ENCODE measurements at places on chromosomes 1 and 21.

- no peak for DNase-seq
Observed at GRCh38 chr1:45297666-45298356, 28.9 kb upstream of the HPDL start.

- DNase-seq = peak; percentile 40
Observed at GRCh38 chr1:210292231-210292871, 36.4 kb upstream of the HHAT start.

GRCh38 chr21:33944185-33944763, 28.7 kb upstream of the ATP5PO start:
- DNase-seq = no peak

DNA sequence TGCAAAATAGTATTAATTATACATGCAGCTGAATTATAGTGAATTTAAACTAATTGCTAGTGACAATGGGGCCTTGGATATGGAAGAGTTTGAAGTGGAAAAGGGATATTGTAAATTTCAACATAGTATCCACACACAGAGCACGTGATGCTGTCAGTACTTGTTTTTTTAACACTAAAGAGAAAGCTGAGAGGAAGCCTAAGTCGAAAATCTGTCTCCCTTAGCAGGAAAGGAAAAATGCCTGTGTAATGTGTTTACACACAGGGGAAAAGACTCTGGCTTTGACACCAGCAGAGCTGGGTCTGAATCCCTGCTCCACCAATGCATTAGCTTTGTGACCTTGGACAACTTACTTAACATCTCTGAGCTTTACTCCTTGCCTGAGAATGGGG, 42.6 kb downstream of the PCSK9 start:
- DNase-seq = no peak

DNA sequence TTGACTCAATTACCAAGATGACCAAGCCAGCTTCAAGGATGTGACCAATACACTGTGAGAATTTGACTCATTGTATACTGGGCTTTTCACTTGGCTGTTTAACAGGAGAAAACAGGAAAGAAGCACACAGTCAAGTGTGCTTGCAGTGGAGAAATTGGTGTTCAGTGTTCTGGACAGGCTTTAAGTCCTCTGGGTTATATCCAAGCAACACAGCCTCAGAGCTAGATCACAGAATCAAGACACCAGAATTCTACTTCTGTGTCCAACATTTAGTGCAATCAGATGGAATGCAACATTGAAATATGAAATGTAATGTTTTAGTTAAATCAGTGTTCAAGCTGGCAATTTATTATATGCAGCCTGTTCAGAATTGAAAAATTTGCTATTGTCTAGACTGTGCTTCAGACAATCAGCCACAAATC, 694.4 kb downstream of the LTN1 start:
- DNase-seq = no peak

- no peak for DNase-seq
Observed at GRCh38 chr1:17617787-17618557, 78.5 kb downstream of the ARHGEF10L start.

- DNase-seq = no peak
Observed at GRCh38 chr1:5910276-5910620, 82.0 kb downstream of the NPHP4 start.

DNA sequence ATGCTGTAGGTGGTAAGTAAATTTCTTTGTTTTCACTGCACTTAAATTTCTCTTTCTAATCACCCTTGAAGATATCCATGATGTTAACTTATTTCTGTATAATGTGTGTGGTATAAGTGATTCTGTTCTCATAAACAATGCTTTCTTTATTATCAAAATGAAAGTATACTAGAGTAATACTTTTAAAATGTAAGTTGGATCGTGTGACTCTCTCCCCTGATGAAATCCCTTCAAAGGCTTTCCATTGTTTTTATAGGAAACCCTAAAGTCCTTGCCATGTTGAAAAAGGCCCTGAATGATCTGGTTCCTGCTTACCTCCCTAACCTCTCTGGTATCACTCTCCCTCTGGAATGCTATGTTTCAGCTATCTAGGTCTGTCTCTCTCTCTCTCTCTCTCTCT, 191.1 kb upstream of the LHX8 start:
- DNase-seq = no peak

DNA sequence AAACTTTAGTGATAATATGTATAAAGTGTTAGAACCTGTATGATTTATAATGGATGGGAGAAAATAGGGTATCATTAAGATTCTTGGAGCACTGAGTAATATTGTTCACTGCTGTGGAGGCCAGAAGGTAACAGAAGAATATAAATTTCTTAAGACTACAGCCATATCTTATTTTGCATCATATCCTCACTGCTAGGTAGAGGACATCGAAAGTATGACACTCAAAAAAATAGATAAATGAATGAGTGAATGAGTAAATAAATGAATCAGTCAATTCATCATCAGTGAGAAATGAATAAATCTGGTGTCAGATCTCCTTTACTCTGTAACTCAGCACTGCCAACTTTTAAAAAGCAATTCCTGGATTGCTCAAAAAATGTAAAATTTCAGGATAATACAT, 33.2 kb downstream of the RGS13 start:
- DNase-seq = no peak

DNA sequence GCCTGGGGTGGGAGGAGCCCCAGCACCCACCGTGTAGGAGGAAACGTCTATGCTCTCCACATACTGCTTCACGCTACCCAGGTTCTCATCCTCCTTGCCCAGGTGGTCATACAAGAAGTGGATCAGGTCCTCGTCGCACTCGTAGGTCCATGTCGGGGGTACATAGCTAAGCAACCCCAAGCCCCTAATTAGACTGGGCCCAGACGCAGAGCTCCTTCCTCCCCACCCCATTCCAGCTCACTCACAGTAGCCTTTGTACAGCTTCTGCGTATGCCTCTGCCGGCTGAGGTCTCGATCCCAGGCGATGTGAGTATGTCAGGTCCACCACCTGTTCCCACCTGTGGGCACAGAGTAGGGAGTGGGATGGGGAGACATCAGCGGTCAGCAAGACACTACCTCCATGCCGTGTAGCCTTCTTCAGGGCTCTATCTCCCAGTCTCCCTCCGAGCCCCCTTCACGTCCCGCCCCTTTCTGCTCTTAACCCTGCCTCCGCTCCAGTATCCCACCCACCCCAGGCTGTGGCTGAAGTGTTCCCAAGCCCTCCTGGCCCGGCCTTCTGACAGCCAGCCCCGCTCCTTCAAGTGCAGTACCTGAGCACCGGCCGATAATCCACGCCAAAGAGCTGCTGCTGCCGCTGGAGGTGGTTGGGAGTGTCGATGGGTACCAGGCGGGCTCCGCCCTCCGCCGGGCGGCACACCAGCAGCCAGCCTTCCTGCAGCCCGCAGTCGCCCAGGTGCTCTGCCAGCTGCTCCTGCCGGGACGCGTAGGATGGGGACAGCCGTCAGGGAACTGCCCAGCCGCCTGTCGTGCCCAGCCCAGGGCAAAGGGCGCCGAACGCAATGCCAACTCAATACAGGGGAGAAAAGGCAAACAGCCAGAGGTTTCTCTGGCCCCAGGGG, 919 bp downstream of the HECTD3 start:
- peak; percentile 12 for DNase-seq

DNA sequence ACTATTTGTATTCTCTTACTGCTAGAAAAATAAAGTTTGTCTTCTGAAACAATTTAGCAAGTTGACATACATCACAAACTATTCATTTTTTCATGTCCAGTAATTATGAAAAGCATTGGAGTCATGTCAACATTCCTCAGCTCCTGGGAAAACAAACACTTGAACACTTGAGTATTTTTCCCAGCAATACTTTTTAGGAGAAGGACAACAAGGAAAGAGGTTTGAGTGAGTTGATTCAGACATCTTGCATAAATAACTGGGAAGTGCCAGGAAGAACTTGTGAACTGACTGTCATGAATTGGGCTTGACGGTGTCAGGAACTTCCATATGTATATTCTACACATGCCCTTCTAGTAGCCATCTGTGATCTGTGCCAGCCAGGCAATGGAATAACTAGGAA, 195.6 kb downstream of the HMCN1 start:
- DNase-seq = no peak

- DNase-seq = no peak
Observed at GRCh38 chr1:63693944-63694571, 79.8 kb upstream of the ROR1 start.

GRCh38 chr1:73979684-73980083, 218.3 kb downstream of the LRRIQ3 start:
- no peak for DNase-seq

DNA sequence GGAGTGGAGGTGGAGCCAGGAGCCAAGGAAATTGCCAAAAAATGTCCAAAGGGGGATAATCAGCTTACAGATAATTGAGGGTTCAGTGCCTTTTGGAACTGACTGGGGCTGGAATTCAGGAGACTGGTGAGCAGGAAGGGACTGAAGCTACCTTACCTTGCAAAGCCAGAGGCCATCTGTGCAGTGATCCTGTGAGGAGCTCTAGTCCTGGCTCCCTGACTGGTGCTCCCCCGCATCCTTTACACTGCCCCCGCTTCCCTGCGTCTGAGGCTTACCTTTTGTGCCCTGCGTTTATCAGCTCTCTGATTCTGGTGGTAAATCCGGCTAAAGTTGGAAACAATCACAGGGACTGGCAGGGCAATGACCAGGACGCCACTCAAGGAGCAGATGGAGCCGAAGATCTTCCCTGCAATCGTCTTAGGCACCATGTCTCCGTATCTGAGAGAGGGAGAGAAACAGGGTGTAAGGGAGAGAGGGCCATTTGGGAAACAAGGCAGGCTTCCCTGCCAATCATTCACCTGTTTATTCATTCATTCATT, 31.0 kb downstream of the DDX20 start:
- DNase-seq = no peak

GRCh38 chr1:73136975-73137374, 854.6 kb upstream of the NEGR1 start:
- DNase-seq = no peak

DNA sequence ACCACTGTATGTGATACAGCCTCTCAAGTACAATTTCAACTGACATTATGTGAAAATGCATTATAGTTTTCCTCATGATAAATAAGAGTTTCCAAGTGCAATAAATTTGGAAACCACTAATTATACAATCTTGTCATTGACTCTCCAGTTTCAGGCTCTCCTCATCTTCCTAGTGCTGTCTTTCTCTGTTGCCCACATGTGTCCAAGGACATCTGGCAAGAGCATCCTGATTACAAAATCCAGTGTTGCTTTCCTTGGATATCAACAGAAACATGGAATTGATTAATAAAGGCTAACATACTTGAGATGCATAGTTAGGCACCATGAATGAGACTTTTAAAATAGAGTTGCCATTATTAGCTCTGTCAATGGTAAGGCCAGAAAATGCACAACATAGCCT, 15.6 kb upstream of the MAP10 start:
- DNase-seq = no peak

GRCh38 chr1:211752317-211752716, 76.9 kb upstream of the NEK2 start:
- DNase-seq = no peak

GRCh38 chr1:185816460-185816859, 82.3 kb downstream of the HMCN1 start:
- DNase-seq = no peak

- DNase-seq = no peak
Observed at GRCh38 chr1:39422614-39423013, 68.8 kb upstream of the BMP8A start.

GRCh38 chr1:150554086-150554452, 4.9 kb downstream of the ADAMTSL4 start:
- DNase-seq = no peak

- DNase-seq = no peak
Observed at GRCh38 chr1:210787800-210788199, 346.1 kb downstream of the KCNH1 start.

- no peak for DNase-seq
Observed at GRCh38 chr1:8908388-8909151, 30.1 kb upstream of the ENO1 start.

- DNase-seq = no peak
Observed at GRCh38 chr1:174819596-174819995, 180.2 kb upstream of the CACYBP start.

DNA sequence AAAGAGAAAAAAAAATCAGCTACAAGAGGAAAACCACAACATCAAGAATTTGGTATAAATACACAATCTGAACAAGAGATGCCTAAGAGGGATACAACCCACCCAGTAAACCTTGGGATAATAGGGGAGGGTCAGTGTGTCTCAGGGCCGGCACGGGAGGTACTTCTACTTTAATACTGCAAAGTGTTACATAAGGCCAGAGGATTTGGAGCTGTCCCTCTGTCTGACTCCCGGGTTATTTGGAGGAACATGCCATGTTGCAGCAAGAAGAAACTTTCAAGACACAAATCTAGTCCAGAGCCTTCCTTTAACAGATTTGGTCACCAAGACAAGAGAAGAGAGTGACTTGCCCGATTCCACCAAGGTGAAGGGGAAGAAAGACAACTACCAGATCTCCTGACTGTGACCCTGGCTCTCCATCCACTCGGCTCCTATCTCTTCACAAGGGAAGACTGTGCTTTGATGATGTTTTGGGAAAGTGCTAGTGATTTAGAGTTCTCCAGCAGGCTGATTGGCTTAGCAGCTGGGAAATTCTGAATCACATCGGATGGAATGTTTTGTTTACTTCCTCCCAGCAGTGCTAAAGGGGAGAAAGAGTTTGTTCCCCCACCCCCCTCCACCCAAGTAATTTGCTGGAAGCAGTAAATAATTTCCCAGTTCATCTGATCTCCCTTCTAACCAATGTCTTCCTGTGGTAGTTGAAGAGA, 29.3 kb downstream of the SGIP1 start:
- DNase-seq = no peak

- DNase-seq = no peak
Observed at GRCh38 chr21:45131537-45131999, 57.2 kb downstream of the ADARB1 start.

DNA sequence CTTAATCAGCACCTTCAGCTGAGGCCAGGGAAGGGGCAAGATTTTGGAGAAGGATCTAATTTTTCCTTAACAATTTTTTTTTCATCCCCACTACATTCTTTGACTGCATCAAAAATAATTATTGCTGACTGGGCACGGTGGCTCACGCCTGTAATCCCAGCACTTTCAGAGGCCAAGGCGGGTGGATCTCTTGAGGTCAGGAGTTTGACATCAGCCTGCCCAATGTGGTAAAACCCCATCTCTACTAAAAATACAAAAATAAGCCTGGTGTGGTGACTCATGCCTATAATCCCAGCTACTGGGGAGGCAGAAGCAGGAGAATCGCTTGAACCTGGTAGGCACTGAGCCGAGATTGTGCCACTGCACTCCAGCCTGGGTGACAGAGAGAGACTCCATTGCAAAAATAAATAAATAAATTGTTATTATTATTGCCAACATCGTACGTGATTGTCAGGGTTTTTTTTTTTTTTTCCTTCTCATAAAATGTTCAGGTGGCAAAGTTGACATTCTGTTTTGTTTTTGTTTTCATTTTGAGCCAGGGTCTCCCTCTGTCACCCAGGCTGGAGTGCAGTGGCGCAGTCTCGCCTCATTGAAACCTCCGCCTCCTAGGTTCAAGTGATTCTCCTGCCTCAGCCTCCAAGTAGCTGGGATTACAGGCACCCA, 37.3 kb upstream of the MORC3 start:
- no peak for DNase-seq

GRCh38 chr1:40750451-40750908, 33.1 kb upstream of the KCNQ4 start:
- DNase-seq = no peak

GRCh38 chr1:62401034-62401760, 35.7 kb upstream of the USP1 start:
- DNase-seq = no peak
